Esophagus squamous epithelium (tissue), 5 donors: ENCODE measurements at places on chromosomes 3 and 15. TPM values are rescaled to one million over a fixed set of nuclear protein-coding genes. Genes with fewer than 3 reads are reported as not detected.

DNA sequence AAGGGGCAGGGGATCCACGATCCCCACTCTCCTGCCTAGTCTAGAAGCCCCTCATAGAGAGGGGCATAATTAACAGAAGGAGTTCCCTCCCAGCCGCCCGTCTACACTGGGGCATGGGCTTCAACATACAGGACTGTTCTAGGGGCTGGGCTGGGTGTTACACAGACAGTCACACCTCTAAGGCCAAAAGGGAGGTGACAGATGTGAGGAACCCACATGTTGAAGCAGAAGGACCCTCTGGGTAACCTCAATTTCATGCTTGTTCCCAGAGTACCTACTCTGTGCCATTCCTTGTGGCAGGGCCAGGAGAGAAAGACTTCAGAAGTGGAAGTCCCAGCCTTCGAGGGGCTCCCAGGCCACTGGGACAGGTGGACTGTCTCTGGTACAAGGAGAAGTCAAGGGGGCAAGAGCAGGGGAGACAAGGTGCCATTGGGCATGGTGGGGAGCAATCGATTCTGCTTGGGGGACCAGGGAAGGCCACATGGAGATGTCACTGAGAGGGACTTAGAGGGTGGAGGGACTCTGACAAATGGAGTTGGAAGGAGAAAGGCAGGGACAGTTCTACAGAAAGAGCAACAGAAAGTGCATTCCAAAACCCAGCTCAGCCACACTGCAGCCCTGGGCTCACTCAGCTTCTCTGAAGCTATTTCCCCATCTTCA, 71.3 kb downstream of the CPN2 start:
- DNase-seq: no peak
- no peaks in the 10 kb centered on the region for H3K27me3 ChIP-seq
- H3K4me1 ChIP-seq: peaks cover 33% of the 10 kb centered on the region
- no peak overlapping the region for H3K27ac ChIP-seq

DNA sequence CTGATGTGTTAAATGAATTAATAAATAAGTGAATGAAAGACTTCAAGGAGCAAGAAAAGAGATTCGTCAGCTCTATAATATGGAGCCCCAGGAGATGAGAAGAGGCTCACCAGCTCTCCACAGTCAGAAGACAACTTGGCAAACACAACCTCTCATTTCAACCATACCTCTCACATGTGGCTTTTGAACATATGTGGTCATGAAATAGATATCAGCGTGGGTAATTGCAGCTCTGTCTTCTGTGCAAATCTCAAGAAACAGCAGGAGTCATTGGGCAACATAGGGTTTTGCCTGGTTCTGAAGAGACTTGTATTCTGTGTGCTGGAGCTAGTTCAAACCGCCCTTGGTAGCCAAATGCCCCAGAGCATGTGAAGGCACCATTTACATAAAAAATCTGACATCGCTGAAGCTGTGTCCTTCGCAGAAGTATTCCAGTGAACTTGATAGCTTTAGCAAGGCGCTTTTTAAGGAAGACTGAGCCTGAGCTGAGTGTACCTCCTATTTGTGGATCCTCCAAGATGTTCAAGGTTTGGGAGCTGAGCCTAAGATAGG, 8.4 kb downstream of the CX3CR1 start:
- no peak overlapping the region for H3K4me3 ChIP-seq
- no peaks in the 10 kb centered on the region for H3K4me1 ChIP-seq
- H3K27me3 ChIP-seq: no peaks in the 10 kb centered on the region
- no peak for DNase-seq
- no peak overlapping the region for H3K27ac ChIP-seq

GRCh38 chr15:64767203-64767602, 8.2 kb downstream of the RBPMS2 start:
- H3K4me1 ChIP-seq: no peaks in the 10 kb centered on the region
- H3K27me3 ChIP-seq: no peaks in the 10 kb centered on the region
- H3K27ac ChIP-seq: peak overlapping the region; percentile 44
- no peak for DNase-seq
- H3K36me3 ChIP-seq: no peaks in the 10 kb centered on the region
- no peak overlapping the region for H3K4me3 ChIP-seq

DNA sequence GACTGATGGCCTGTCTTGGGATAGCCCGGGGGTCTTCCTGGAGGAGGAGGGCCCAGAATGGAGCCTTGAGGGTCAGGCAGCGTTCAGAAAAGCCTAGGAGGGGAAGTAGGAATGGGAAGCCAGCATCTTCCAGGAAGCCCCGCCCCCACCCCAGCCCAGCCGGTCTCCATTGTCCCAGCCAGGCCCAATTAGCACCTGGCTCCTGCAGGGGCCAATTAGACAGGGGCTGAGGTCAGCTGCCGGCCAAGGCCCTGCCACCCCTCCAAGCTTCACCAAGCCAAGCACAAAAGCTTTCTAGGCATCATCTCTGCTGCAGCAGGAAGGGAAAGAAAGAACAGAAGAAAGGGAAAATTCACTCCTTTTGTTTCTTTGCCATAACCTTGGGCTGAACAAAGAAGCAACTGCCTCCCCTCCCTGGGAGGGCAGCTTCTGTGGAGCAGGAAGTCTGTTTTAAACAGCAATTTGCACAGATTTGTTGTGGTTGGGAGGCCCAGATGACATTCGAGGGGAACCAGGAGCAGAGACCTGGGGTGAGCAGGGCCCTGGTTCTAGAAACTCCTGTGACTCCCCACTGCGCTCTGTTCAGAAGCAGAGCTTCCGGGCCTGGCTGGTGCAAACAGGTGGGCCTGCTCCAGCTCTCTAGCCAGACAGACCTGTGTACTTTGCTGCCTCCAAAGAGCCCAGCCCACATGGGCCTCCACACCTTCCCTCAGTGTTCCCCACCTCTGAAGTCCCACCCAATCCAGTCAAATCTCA, 47.7 kb downstream of the CYP11A1 start:
- H3K4me1 ChIP-seq: peaks cover 5% of the 10 kb centered on the region
- no peak overlapping the region for H3K27ac ChIP-seq
- DNase-seq: no peak
- H3K36me3 ChIP-seq: no peaks in the 10 kb centered on the region
- H3K4me3 ChIP-seq: no peak overlapping the region
- H3K27me3 ChIP-seq: no peaks in the 10 kb centered on the region

- DNase-seq: no peak
- H3K4me1 ChIP-seq: no peaks in the 10 kb centered on the region
- no peaks in the 10 kb centered on the region for H3K27me3 ChIP-seq
- H3K36me3 ChIP-seq: no peaks in the 10 kb centered on the region
Observed at GRCh38 chr3:186235554-186235953, 126.5 kb downstream of the DGKG start.

GRCh38 chr3:87246662-87247429, 19.7 kb downstream of the CHMP2B start:
- no peaks in the 10 kb centered on the region for H3K27me3 ChIP-seq
- peaks cover 52% of the 10 kb centered on the region for H3K36me3 ChIP-seq
- no peak for DNase-seq
- H3K27ac ChIP-seq: no peak overlapping the region
- no peak overlapping the region for H3K4me3 ChIP-seq

GRCh38 chr3:111352585-111352984, 189.4 kb upstream of the CD96 start:
- H3K27me3 ChIP-seq: no peaks in the 10 kb centered on the region
- DNase-seq: no peak
- no peak overlapping the region for H3K27ac ChIP-seq

- H3K36me3 ChIP-seq: no peaks in the 10 kb centered on the region
- peak overlapping the region; percentile 23 for H3K4me3 ChIP-seq
- no peak overlapping the region for H3K27ac ChIP-seq
- no peaks in the 10 kb centered on the region for H3K27me3 ChIP-seq
- DNase-seq: no peak
Observed at GRCh38 chr3:60076331-60076730, 1026.5 kb upstream of the CFAP20DC start.

DNA sequence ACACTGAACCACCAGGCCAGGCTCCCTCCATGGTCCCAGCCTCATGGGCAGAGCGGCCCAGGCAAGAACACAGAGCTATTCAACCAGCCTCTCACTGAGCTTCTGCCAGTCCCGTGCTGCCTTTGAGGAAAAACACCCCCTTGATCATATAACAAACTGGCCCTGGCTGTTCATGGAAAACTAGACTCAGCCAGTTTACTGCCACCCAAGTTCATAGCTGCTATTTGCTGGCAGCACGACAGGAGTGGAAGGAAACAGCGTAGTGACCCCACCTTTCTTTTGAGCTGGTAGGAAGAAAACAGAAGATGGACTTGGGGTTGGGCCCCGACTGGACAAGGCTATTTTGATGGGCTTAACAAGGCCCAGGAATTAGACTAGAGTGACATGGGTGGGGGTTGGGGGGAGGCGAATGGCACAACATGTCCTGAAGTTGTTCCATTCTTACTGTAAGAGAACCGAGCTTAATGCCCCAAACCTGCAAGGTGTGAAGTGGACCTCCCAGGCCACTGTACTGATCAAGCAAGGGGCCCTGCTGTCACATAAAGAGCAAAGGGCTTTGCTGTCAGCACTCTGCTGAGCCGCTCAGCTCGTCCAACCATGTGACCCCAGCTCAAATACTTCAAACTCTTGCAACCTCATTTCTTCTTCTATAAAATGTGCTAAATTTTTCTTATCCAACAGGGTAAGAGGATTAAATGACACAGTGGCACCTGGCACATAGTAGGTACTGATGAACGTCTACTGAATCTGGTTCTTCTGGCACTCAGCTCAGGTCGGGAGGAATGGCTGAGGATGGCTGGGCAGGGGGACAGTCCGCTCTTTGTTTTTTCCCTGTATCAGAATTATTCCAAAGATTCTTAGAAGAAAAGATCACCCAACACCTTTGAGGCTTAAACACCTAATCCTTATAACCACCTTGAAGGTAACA, 1.6 kb downstream of the FBXL22 start:
- H3K4me1 ChIP-seq: peaks cover 83% of the 10 kb centered on the region
- H3K27ac ChIP-seq: peak overlapping the region; percentile 94
- H3K27me3 ChIP-seq: no peaks in the 10 kb centered on the region
- H3K36me3 ChIP-seq: peaks cover 16% of the 10 kb centered on the region

GRCh38 chr15:49621887-49622286, 1.0 kb downstream of the DTWD1 start:
- no peak for DNase-seq
- peaks cover 32% of the 10 kb centered on the region for H3K4me1 ChIP-seq
- peak overlapping the region; percentile 90 for H3K4me3 ChIP-seq
- peak overlapping the region; percentile 94 for H3K27ac ChIP-seq
- H3K36me3 ChIP-seq: no peaks in the 10 kb centered on the region

- DNase-seq: no peak
- H3K27me3 ChIP-seq: peaks cover 100% of the 10 kb centered on the region
- H3K4me3 ChIP-seq: peak overlapping the region; percentile 29
- no peaks in the 10 kb centered on the region for H3K36me3 ChIP-seq
Observed at GRCh38 chr3:147418808-147419701, 9.9 kb downstream of the ZIC1 start.

DNA sequence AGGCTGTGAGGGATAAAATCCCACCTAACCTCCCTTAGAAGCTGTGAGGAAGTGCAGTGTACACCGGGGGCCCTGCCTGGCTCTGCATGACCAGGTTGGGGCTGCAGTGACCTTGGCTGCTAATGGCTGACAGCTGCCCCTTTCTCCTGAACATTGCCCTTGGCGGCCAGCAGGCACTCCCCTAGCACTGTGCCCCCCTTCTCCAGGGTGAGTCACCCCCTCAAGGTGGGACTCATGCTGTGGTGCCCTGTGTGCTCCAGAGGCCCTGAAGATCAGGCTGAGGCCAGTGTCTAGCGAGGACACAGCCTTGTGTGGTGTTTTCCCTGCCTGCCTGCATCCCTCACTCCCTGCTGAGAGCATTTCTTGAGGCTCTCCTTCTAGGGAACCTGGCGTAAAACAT, 21.0 kb upstream of the FGD5 start:
- DNase-seq: no peak
- peaks cover 8% of the 10 kb centered on the region for H3K27me3 ChIP-seq
- no peak overlapping the region for H3K4me3 ChIP-seq
- H3K36me3 ChIP-seq: no peaks in the 10 kb centered on the region
- no peak overlapping the region for H3K27ac ChIP-seq

- no peaks in the 10 kb centered on the region for H3K27me3 ChIP-seq
- H3K27ac ChIP-seq: no peak overlapping the region
- H3K4me1 ChIP-seq: peaks cover 17% of the 10 kb centered on the region
- DNase-seq: no peak
- no peaks in the 10 kb centered on the region for H3K36me3 ChIP-seq
Observed at GRCh38 chr3:150239766-150240165, 168.3 kb upstream of the TSC22D2 start.

DNA sequence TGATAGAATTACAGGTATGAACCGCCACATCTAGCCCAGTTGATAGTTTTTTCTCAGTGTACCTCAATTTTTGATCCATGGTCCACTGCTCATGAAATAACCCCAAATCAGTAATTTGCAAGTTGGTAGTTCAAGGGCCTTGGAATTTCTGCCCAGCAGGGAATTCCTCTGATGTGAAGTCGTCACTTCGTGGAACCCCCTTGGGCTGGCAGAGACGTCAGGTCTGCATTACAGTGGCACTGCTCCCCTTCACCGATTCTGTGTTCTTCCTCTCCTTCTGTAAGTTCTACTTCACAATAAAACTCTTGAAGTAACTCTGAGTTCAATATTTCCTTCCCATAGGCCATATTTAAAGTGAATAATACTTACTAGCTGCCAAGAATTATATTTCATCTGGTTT, 881.0 kb downstream of the OTOL1 start:
- no peak overlapping the region for H3K4me3 ChIP-seq
- no peak overlapping the region for H3K27ac ChIP-seq
- H3K4me1 ChIP-seq: no peaks in the 10 kb centered on the region
- H3K27me3 ChIP-seq: no peaks in the 10 kb centered on the region
- H3K36me3 ChIP-seq: no peaks in the 10 kb centered on the region
- DNase-seq: no peak

- H3K4me1 ChIP-seq: no peaks in the 10 kb centered on the region
- no peaks in the 10 kb centered on the region for H3K27me3 ChIP-seq
- DNase-seq: no peak
- H3K27ac ChIP-seq: no peak overlapping the region
- no peak overlapping the region for H3K4me3 ChIP-seq
Observed at GRCh38 chr3:65413891-65414290, 624.8 kb downstream of the MAGI1 start.

GRCh38 chr3:17141699-17142098, 256.9 kb downstream of the PLCL2 start:
- no peaks in the 10 kb centered on the region for H3K27me3 ChIP-seq
- H3K4me3 ChIP-seq: no peak overlapping the region
- H3K4me1 ChIP-seq: no peaks in the 10 kb centered on the region
- no peaks in the 10 kb centered on the region for H3K36me3 ChIP-seq
- DNase-seq: no peak

- no peak overlapping the region for H3K4me3 ChIP-seq
- peaks cover 11% of the 10 kb centered on the region for H3K4me1 ChIP-seq
- H3K27ac ChIP-seq: peak overlapping the region; percentile 25
- H3K27me3 ChIP-seq: no peaks in the 10 kb centered on the region
- no peak for DNase-seq
- H3K36me3 ChIP-seq: no peaks in the 10 kb centered on the region
Observed at GRCh38 chr3:177673112-177673914, 476.0 kb upstream of the TBL1XR1 start.

Gene RTP4
- 4.2 TPM for total RNA-seq

Gene APBA2
- 0.82 TPM for total RNA-seq

Gene PLOD2
- total RNA-seq: 29.1 TPM

Gene ANO10
- 22.3 TPM for total RNA-seq

Gene CCR9
- not detected for total RNA-seq

Gene AADACL2
- total RNA-seq: 0.47 TPM

Gene LRRC3B
- total RNA-seq: not detected

Gene IGSF11
- total RNA-seq: 0.76 TPM

Gene SNX22
- total RNA-seq: 0.19 TPM
